Naive thymus-derived CD8-positive, alpha-beta T cell (primary cell): ENCODE measurements at places on chromosomes 6 and 20. TPM values are rescaled to one million over a fixed set of nuclear protein-coding genes. Genes with fewer than 3 reads are reported as not detected.

The KCNK17 gene
- total RNA-seq, result not detected

DNA sequence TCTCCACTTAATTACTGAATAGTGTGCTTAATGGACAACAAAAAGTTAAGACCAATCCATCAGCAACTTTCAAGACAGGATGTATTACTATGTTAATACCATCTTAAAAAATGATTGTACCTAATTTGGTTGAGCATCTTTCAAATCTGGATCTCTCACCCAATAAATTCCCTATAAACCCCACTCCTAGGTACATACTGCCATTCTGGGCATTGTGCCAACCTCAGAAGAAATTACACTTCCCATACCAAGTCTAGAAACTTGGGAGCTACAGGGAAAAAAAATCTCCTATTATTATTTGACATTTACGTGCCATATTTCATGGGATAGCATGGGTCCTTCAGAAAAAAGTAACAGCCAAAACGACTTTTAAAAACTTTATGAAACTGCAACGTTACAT lies 5.1 kb downstream of the SYNCRIP start:
- DNase-seq, result no peak

- no peak for DNase-seq
Observed at GRCh38 chr20:6870559-6870958, 103.1 kb downstream of the BMP2 start.

GRCh38 chr20:32482442-32483261 lies 102.5 kb downstream of the NOL4L start:
- no peak for DNase-seq

DNA sequence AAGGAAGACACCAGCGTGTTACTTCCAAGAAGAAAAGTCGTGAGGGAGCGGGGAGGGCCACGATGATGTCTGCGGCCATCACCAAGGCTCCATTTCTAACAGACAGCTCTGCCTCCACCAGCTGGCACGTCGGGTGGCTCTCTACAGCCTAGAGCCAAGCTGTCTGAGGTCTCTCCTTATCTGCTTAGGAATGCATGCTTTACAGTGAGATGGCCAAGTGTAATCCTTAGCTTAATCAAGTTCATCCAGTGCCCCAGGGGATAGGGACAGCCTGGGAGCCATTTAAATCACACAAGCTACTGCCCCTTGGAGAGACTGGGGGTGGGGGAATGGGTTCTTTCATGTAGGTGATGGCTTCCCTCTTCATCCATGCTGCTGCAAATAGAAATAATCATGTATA lies 213.8 kb upstream of the CST7 start:
- DNase-seq, result no peak

DNA sequence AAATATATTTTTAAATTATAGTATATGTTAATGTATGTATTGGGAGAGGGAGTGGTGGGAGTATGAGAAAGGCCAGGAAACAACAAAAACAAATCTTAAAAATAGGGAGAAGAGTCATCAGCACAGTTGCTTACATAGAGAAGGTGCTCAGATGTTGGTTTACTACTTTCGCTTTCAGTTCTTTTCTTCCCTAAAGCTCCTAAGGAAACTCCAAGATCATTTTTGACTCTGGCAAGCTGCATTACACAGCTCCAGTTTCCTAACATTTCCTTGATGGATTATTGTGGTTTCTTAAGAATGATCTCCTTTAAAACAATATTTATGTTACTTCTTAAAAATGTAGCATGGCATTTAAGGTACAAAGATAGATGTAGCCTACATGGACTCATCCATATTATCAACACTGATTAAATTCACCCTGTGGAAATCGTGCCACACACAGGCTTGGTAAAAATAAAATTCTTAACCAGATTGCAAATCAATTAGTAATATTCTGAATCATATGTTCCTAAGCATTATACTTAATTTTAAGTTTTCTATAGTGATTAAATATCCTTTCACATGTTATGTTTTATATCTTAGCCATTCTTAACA lies 118.0 kb upstream of the MAN1A1 start:
- no peak for DNase-seq

- DNase-seq, result no peak
Observed at GRCh38 chr20:63051911-63052310, 45.1 kb upstream of the BHLHE23 start.

- DNase-seq, result peak; percentile 13
Observed at GRCh38 chr6:106608080-106608668, 21.1 kb downstream of the RTN4IP1 start.

The C20orf204 gene
- 5.8 TPM for total RNA-seq

The NKX2-2 gene
- not detected for total RNA-seq

DNA sequence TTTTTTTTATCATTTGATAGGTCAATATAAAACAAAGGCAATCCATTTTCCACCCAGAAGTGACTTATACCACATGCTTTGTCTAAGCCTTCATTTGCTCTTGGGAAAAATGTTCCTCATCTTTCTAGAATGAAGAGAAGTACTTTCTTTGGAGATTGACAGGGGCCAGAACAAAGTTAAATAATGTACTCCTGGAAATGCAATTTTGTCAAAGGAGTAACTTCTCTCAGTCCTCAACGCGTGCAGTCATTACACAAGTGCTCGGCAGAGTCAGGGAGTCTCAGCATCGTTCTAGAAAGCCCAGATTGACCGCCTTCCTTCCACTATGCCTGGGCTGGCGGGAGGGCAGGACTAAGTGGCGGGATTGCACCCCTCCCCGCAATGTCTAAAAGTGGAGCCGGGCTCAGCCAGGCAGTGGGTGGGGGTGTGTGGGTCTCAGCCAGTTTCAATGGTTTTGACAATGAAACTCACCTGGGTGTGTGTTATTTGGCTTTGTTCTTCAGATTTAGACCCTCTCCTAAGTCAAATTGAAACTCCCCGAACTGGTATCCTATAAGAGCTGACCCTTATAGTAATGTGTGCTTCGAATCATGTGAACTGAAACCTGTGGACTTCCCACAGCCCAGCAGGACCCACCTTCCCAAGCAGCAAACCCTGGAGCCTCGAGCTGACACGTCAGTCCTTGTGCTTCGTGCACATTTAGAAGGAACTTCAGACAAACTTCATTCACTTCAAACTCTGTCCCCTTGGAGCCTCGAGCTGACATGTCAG lies 63.2 kb upstream of the DUSP22 start:
- no peak for DNase-seq

- no peak for DNase-seq
Observed at GRCh38 chr6:21869085-21869771, 275.7 kb downstream of the SOX4 start.

DNA sequence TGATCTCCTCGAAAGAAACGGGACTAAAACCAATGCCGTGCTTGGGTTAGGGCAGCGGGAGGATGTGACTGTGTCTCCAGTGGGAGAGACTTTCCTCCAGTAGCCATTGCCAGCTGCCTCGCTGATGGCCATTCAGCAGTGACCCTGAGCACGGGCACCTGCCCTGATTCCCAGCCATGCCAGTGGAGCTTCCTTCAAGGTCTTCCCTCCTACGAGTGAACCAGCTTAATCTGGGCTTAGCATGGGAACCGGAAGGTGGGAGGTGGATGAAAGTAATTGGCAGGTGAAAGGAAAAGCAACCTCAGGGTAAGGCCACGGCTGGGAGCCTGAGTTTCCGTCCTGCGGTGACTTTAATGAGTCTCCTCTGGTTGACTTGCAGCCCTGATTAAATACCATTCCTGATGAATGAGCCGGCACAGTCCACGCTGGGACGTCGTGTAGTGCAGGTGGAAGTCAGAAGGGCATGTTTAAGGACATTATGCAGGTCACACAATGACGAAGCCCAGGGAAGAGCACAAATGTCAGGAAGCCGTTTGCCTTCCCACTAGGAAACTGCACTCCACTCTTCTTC lies 813.5 kb downstream of the QKI start:
- no peak for DNase-seq

DNA sequence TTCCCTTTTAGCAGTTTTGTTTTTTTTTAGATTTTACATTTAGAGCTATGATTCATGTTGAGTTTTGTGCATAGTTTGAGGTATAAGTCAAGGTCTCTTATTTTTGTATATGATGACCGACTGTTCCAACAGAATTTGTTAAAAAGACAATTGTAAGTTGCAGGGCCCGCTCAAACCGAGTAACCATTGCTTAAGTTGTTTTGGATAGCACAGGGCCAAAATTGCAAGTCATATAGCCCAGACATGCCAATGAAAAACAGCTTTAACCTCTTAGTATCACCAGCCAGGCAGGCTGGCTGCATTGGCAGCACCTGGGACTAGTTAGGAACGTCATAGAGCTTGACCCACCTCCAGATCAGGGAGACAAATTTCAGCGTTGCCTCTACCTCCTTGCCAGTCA lies 47.3 kb downstream of the PFDN4 start:
- no peak for DNase-seq

The SMOC2 gene
- not detected for total RNA-seq

- no peak for DNase-seq
Observed at GRCh38 chr6:49815166-49815565, 28.1 kb upstream of the PGK2 start.

- no peak for DNase-seq
Observed at GRCh38 chr6:161804838-161805237, 531.0 kb upstream of the AGPAT4 start.

DNA sequence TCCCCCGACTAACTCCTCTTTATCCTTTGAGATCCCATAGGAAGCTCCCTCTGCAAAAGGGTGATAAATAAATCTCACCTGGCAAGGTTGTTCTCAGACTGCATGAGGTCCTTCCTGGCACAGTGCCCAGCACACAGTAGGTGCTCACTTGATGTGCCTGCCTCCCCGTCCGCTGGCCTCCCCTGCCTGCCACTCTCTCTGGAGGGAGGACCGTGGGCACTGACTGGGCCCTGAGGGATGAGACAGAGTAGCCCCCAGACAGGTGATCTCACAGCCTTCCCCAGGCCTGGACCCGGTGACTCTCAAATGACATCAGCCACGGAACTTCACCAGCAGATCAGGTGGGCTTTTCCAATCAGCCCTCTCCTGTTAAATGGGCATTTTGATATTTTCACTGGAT lies 57.4 kb downstream of the CHMP4B start:
- DNase-seq, result no peak

- no peak for DNase-seq
Observed at GRCh38 chr6:39037082-39037508, 11.5 kb upstream of the GLP1R start.

DNA sequence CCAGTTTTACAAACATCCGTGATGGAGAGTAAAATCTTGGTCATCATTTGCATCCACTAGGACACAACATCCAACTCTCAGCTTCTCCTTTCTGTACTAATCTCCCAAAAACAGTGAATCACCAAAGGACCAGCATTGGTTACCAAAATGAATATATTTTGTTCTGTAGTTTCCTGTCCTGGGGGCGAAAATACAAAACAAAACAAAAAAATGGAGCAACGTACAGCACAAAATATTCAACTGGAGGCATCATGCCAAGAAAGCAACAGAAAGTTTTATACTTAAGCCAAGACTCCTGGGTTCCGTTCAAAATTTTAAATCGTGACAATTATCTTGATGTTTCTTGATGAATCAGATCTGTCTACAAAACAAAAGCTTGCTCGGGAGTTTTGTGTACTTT lies 126.6 kb upstream of the CCDC28A start:
- DNase-seq, result no peak

The RWDD1 gene
- 39.0 TPM for total RNA-seq

DNA sequence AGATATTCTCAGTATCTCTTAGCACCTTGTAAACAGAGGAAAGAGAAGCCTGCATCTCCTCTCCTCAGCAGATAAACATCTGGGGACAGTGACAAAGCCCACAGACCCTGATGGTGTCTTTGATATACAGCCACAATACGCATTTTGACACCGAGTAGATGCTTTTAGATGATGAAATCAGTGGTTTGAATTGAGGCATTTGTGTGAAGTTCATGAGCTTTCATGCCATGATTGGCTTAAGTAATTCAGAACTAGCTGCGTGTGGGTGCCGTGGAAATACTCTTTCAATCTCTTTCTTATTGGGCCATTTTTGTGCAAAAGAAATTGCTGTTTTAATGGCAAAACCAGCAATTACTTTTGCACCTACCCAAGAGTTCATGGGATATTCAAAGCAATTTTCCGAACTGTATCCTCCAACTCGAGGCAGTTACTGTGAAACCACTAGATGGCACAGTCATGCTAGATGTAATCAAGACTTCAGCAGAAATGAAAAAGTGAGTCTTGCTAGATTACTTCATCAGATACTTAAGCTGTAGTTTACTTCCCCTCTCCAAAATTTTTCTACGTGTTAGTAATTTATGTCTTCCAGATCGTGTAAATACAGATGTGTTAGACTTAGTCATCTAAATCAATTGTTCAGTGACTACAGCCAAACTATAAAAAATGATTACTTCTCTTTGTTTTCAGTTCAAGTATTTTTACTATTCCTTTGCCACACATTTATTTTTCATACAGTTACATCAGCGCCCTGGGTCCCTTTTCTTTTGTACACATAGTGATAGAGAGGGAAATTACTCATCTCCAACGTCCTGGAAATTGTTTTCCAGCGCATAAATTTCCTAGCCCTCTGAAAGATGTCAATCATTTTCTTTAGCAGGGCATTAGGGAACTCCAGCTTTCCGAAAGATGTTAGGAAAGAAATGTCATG lies 49.4 kb downstream of the IYD start:
- no peak for DNase-seq

DNA sequence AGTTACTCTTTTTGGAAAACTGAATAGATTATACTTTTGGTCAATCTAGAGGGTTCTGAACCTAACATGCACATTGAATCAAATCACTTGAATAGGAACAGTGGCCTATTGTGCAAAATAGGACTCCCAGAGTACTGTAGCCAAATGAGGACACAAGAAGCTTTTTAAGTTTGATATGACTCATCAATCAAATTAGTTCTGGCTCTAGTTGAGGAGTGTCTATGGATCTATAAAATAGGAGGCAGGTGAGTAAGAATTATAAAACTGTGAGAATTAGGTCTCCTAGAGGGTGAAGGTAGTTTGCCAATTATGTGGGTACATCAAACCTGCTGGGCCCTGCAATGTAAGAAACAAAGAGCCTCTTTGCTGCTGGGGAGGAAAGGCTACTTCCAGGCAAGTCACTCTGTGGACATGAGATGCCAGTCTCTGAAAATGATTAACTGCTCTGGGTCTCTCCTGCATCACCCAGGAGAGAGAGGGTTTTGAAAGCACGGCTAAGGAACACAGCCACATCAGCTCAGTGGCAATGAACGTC lies 112.3 kb downstream of the RCAN2 start:
- DNase-seq, result no peak

- no peak for DNase-seq
Observed at GRCh38 chr20:25076731-25077609, 5.0 kb downstream of the VSX1 start.

- no peak for DNase-seq
Observed at GRCh38 chr6:20117474-20117873, 94.8 kb downstream of the MBOAT1 start.

The HDAC2 gene
- total RNA-seq, result 64.9 TPM
